ENCODE measurements at places on chromosomes 11 and 22.
A peak's percentile ranks its signal among the peaks of the same experiment; 100 is the strongest.

GRCh38 chr11:2100361-2101170 is 38.6 kb downstream of the IGF2 start:
- DNase-seq = no peak

- no peak for DNase-seq
These were observed 26.9 kb downstream of the TP53I11 start for GRCh38 chr11:44923806-44924205.

- peak; percentile 53 for DNase-seq
These were observed 407.9 kb downstream of the MIAT start for GRCh38 chr22:27065279-27065678.

GRCh38 chr22:31192513-31192912 is 19.6 kb upstream of the LIMK2 start:
- no peak for DNase-seq

- DNase-seq = peak; percentile 36
These were observed 1.1 kb upstream of the FBXO7 start for GRCh38 chr22:32473388-32473952.

DNA sequence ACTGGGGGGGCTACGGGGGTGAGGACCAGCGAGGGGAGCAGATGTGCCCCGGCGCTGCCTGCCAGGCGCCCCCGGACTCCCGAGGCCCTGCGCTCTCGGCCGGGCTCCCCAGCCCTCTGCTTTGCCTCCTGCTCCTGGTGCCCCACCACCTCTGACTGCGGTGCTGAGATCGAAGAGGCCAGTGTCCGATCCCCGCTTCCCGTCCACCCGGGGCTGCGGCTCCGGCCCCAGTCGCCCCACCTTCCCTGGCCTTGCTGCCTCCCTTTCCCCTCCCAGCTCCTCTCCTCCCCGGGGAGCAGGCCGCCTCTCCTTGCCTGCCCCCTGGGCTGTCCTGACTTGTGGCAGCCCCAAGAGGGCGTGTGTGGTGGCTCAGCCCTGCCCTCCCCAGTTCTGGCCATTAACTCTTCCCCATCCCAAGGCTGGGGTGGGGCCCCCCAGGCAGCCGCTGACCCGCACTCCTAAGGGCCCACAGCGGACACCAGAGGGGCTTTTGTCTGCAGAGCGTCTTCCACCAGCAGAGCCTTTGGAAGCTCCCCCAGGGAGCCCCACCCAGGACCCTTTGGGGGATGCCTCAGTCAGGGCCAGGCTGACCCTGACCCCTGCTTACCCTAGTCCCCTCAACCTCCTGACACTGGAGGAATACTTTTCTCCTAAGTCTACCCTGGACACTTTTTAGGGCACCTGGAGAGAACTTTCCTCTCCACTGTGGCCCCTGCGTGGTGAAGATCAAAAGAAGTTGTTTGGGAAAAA is 16.6 kb downstream of the RTN4RL2 start:
- DNase-seq = no peak

GRCh38 chr11:37951996-37952395 is 1354.0 kb upstream of the RAG2 start:
- DNase-seq = no peak

DNA sequence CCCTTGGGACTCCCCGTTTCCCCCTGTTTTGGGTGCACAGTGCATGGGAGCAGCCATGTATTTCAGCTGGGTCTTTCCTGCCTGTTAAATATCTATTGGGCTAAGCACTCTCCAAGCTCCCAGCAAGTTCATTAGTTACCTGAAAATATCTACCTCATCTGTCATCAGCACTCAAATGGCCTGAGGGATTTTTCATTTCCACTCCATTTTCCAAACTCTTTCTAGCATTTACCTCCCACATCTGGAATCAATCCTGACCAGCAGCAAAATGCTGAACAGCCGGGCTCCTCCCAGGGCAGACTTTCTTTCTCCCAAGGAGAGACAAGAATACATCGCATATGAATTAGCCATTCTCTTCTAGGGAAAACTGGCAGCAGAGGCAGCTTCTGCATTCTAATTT is 273.5 kb upstream of the MPPED2 start:
- DNase-seq = no peak

DNA sequence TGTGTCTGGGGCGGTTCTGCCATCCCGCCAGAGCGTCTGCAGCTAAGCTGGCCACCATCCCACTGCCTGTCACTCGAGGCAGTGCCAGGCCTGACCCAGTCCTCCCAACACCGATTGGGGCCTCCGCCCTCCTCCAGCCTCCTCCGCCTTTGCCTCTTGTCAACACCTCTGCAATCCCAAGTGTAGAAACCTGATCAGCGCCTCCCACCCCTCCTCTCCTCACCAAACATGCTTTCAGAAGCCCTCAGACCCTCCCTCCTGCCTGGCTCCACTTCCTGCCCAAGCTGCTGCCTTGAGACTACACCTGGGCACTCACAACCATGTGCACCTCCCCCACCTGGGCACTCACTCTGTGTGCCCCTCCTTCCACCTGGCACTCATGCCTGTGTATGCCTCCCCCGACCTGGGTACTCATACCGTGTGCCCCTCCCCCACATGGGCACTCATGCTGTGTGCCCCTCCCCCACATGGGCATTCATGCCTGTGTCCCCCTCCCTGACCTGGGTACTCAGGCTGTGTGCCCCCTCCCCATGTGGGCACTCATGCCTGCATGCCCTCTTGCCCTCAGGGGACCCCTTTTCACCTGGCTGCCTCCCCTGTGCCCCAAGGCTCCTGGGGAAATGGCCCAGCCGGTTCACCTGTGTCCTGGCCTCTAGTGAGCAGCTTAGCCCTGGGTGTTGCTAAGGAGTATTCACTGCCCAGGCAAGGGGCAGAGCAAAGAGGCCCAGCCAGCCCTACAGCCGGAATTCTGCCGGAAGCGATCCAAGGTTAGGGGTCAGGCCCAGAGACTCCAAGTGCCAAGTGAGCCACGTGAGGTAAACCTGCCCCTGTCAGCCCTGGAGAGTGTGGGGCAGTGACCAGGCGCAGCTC is 5.5 kb upstream of the IFITM10 start:
- DNase-seq = no peak
